ENCODE measurements at places on chromosomes 3 and 15.
A peak's percentile ranks its signal among the peaks of the same experiment; 100 is the strongest.

GRCh38 chr15:59111251-59111650, 6.3 kb downstream of the CCNB2 start:
- DNase-seq: no peak

- DNase-seq: no peak
Measured at GRCh38 chr15:64521201-64521600, 60.8 kb downstream of the ZNF609 start.

DNA sequence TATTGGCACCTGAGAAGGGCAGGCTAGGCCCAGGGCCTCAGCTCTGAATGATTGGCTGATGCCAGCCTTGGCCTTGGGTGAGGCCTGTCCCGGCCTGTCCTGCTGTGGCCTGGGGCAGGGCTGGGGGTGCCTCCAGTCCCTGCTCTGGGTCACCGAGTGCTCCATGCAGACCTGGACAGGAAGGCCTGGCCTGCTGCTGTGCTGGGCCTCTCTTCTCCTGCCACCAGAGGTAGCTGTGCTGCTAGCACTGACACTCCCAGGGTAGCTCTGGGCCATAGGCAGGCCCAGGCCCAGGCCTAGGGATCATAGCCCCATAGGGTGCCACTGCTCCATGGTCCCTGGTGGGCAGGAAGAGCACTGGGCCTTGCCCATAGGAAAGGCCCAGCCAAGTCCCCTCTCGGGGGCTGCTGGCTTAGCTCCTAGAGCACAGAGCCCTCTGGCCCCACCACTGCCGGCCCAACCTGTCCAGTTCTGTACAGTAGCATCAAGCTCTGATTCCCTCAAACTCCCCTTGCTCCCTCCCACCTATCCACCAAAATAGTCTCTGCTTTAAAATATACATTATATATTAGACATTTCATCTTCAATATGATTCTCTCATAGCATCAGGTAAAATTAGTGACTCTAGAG, 18.2 kb downstream of the ABTB1 start:
- DNase-seq: no peak

DNA sequence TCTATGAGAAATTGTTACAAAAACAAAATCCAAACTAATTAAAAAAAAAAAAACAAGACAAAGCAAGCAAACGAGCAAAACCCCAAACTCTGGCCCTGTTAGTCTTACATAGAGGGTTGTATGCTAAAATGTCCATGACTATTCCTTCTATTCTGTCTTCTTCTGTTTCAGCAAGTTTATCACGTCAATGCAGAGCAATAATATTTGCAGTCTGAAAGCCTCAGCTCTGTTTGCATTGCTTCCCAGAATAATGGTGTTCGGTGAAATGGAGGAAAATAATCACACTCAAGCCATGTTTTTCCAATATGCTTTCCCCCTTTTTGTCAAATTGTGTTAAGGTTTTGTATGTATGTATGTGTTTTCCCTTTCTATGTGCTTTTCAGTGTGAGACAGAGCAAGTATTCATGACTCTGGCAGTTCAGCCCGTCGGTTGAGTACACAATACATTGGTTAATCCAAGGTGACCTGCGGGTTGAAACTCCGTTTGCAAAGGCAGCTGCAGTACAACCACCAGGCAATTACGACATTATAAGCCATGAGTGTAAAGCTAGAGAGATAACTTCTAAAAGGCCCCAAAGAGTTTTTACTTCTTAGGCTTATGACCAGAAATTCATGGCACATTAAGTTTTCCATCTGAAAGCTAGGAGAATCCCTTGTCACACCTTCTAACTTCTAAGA, 34.9 kb upstream of the MAGI1 start:
- no peak for DNase-seq

DNA sequence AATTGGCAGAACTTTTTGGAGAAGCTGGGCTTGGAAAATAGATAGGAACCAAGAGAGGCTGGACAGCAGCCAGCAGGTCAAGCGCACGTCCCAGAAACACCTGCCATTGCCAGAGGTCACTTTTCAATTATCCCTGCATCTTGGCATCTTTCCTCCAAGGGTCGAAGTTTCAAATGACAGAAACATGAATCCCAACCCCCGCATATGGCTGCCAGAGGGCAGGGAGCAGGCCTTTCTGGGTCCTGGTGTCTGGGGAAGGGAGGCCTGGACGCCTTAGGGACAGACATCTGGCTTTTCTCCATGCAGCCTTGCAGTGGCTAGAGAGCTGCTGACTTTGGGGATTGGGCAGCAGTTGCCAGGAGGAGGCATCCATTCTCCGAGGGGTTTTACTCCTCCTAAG, 164.5 kb upstream of the TPM1 start:
- no peak for DNase-seq

GRCh38 chr3:153221748-153222162, 59.7 kb downstream of the RAP2B start:
- DNase-seq: peak; percentile 46

DNA sequence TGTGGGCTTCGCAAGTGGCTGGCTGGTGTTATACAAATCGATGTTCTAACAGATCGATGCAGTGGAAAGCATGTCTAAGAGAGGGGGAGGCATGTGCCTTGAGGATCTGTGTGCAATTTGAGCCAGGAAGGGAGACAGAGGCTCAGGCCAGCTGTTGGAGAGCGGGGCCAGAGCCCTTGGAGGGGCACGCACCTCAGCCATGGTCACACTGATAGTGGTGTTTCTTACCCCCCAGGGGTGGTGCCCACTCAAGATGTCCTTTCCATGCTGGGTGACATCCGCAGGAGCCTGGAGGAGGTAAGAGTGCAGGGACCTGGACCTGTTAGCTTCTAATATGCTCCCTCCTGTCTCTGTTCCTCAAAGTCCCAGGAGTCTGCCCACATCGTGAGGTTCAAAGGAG, 3.8 kb upstream of the ABTB1 start:
- DNase-seq: no peak

Data from right forelimb (tissue), 1 donor.